ENCODE measurements at places on chromosomes 1 and 21. TPM values are rescaled to one million over a fixed set of nuclear protein-coding genes. Genes with fewer than 3 reads are reported as not detected.

Gene OR6N1
- total RNA-seq = not detected

Gene IL20
- total RNA-seq = 0.17 TPM

Gene TCHH
- total RNA-seq = 0.05 TPM

Gene C1QC
- 151 TPM for total RNA-seq

Gene IL10
- total RNA-seq = 0.23 TPM

Gene YIPF1
- 19.9 TPM for total RNA-seq
